SHP77 treated with DMSO at 0.1 percent for 48 hours (cell line): ENCODE measurements at places on chromosomes 12 and 14.

DNA sequence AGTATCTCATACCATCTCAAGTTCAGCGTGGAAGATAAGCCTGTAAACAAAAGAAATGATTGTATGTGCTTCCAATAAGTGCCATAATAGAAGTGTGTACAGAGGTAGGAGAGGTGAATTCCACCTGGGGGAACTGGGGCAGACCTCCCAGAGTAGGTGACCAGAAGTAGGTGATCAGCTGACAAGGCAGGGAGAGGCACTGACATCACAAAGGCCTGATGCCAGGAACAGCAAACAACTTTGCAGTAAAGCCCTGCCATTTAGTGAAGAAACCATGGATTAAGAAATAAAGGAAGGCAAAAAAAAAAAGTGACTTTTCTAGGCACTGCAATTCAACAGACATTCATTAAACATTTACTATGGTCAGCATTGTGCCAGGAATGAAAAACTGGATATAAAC is 31.1 kb downstream of the NR1H4 start:
- no peak for DNase-seq

- peak; percentile 40 for DNase-seq
Observed at GRCh38 chr12:28780096-28780495, 369.0 kb upstream of the FAR2 start.

GRCh38 chr12:76704693-76705092 is 59.2 kb upstream of the ZDHHC17 start:
- DNase-seq = no peak

DNA sequence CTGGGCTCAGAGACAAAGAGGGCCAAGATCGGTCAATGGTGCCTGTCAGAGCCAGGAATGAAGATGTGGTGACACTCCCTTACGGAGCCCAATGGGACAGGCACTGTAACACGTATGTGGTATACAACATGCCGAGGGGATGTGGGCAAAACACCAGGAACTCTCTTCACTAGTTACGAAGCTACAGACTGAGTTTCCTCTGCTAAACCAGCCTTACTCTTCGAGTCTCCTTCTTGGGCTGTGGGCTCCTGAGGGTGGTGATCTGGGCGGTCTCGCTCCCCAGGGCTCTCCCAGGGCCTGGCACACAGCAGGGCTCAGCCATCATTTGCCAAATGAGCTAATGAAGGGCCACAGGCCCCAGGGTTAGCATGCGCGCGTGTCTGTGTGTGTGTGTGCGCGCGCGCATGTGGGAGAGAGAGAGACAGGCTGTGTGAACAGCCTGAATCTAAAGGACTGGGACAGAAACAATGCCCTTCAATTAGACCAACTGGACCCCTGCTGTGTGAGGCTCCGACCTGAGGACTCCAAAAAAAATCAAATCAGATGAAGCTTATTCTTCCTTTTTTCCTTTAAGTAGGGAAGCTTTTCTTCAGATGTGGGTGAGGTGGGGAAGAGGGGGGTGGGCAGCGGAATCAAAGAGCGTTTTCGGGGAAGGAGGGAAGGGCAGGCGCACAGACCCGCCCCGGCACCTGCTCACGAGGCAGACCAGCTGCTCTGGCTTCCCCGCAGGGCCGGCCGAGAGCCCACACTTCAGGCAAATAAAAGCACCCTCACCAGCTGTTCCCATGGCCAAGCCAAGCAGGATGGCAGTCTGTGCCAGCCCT is 42.5 kb downstream of the CCDC88C start:
- peak; percentile 82 for DNase-seq

DNA sequence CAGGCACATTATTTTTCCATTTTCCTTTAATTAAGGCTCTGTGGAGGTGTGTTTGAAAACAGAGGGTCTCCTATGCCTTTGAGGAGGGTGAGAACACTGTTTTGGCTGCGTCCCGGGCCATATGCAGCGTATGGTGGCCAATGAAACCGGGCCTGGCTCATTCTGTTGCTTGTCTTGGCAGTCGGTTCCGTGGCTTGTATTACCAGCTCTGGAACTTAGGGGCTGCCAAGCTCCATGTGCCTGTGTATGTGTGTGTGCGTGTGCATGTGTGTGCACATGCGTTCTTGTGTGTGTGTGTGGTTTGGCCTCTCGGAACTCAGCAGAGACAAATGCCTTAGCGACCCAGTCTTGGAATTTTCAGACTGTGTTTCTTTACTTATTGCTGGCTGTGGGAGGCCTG is 2.7 kb downstream of the JDP2 start:
- DNase-seq = no peak

GRCh38 chr14:72894623-72895378 is 900 bp upstream of the DPF3 start:
- no peak for DNase-seq

DNA sequence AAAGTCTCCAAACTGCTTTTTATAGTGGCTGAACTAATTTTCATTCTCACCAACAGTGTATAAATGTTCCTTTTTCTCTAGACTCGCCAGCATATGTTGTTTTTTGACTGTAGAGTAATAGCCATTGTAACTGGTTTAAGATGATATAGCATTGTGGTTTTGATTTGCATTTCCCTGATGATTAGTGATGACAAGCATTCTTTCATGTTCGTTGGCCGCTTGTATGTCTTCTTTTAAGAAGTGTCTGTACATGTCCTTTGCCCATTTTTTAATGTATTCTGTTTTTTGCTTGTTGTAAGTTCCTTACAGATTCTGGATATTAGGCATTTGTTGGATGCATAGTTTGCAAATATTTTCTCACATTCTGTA is 404.9 kb downstream of the FLRT2 start:
- DNase-seq = no peak

DNA sequence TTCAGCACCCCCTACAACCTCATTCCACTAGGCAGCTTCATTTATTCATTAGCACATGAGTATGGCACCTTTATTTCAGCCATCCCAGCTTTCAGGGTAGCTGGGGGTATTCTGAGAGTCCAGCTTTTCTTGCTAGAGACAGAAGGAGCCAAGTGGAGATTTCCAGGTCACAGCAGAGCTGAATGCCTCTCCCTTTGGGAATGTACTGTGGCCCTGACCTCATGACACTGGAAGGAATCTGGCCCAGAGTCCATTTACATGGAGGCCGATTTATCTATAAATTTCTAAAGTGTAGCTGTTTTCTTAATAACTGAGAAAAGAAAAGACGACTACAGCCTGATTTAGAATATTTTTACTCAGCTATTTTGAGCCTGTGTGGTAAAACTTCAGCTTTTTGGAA is 47.2 kb upstream of the JDP2 start:
- no peak for DNase-seq

- DNase-seq = no peak
Observed at GRCh38 chr12:62998454-62998853, 63.5 kb upstream of the PPM1H start.

- DNase-seq = no peak
Observed at GRCh38 chr14:36981832-36982529, 190.4 kb downstream of the SLC25A21 start.

DNA sequence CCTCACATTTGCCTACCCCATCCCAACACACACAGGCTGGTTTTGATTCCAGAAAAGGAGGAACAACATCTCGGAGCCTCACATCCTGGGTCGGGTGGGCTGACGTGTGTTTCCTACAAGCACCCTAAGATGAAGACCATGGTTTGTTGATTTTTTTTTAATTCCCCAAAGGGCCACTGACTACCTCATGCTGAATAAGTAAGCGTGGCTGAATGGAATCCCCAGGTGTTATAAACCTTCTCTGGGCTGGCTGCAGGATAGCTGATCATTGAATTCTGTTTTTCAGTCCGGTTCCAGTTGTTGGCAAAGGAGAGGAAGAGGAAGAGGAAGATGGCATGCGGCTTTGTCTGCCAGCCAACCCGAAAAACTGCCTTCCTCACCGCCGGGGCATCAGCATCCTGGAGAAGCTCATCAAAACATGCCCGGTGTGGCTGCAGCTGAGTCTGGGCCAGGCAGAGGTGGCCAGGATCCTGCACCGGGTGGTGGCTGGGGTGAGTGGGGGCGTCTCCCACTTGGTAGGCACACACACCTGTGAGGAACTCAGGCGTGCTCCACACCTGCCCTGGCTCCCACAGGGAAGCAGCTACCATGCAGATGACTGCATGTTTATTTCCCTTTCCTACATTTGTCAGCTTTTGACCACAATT is 42.0 kb downstream of the RIN3 start:
- no peak for DNase-seq

DNA sequence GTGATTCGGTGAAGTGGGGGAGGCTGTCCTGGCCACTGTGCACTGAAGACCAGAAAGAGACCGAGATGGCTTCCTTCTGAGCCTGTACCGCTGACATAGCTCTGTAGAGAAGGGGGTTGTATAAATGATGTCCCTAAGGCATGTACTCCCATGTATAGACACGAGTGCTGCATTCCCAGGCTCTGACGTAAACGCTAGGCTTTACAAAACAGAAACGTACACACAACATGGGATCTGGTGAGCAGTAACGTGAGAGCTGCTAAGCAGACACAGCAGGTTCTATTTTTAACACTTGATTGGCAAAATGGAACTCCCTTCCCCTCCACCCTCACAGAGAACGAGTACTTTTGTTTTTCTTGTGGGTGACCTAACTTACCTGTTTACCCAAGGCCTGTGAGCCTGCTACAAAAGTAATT is 35.9 kb downstream of the ACADS start:
- DNase-seq = no peak

DNA sequence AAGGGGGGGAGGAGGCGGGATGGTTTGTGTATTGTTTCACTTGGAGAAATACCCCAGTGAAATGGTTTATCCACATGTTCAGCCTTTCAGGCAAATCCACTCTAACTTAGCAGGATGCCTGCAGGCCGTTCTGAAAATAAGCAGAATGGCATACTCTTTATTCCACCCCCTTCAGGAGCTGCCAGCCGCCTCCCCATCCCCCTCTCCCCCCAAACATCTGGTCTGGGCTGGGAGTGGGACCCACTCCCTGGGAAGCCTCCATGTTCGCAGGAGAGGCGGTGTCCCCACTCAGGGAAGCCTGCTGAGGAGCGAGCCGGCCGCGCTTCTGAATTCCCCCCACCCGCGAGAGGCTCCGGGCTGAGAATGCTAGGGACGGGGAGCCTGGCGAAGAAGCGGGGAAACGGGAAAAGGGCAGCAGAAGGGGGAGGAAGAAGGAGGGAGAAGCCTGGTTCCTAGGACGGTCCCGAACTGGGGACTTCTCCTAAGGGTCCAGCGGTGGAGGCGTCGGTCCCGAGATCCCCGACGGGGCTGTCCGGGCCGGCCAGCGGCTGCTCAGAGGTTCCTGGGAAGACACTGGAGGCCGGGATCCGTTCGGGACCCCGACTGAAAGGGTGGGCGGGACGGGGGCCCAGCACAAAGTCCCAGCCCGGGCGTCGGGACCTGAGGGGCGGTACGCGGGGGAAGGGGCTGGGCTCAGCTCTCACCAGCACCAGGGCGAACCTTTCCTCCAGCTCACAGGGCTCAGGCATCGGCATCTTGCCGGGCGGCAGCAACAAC is 666 bp downstream of the FMNL3 start:
- DNase-seq = no peak

DNA sequence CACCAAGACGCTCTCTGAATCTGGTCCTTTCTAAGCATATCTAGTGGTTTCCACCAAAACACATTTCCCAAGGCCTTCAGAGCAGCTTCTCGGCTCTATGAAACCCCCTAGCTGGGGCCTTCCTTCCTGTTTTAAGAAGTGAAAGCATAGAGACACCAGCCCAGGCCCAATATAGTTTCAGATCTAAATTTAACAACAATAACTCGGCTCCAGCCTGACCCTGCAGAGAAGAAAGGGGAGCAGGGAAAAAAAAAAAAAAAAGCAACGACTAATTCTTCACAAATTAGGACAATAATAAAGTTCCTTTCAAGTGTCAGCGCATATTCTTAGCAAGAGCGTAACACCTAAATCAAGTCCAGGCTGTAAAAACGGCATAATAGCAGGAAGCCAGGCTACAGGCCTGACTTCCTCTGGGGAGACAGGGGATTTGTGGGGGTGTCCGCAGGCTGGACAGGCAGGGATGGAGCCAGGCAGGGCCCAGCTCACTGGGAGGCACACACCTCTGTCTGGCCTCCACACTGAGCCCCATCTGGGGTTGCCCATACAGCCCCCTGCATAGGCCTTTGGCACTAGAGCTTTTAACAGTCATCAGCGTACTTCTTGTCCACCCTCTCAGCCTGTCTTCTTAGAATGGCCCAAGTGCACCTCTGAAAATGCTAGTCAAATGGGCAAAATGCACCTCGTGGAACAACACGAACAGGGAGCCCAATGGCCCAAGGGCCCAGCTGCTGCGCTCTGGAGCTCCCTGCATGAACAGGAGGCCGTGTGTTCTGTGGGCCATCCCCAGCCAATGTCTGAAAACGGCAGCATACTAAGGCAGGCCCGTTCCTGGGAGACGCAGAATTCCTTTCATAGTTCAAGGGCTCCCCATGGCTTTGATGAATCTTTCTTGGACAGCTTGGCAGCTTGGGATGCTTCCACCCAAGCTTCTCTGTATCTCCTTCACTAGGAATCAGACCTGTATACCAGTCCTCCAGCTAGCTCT is 772.9 kb downstream of the MED13L start:
- DNase-seq = no peak

GRCh38 chr12:2017546-2018337 is 13.5 kb upstream of the DCP1B start:
- DNase-seq = no peak

GRCh38 chr14:20614038-20614840 is 23.1 kb upstream of the RNASE12 start:
- peak; percentile 80 for DNase-seq

GRCh38 chr12:56431850-56432249 is 17.4 kb downstream of the TIMELESS start:
- DNase-seq = no peak

DNA sequence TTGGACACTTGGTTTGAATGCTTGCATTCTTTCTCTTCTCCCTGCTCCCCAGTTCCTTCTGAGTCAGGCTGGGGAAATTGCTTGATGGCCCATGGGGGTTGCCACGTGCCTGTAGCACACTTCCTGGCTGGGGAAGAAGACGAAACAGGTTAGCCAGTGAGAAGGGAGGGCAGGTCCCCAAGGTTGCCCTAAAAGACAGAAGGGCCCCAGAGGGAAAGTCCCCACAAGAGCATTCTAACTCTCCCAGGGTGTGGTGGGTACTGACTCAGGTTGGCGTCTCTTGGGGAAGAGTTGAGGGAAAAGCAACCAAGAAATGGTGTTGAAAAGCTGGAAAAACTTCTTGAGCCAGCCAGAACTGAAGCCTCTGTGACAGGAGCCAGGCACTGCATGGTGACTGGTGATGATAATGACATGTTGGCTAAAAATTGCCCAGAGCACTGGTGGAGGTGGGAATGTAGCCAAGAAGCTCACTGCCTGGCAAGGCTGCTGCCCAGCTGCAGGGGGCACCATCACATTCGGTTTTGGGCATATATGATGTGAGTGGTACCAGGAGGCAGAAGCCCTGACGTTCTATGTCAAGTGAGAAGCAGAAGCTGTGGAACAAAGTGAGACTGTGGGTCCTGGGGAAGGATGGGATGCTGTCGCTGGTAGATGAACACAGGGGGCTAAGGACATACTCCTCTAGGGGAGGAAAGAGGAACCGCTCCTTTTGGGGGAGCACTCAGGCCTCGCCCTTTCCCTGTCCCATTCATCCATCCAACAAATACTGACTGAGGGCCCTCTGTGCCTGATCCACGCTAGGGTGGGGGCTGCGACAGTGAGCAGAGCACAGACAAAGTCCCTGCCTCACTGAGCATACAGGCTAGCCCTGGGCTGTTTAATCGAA is 8.1 kb upstream of the RABGGTA start:
- no peak for DNase-seq

GRCh38 chr12:4540638-4541037 is 1.9 kb downstream of the RAD51AP1 start:
- DNase-seq = no peak

GRCh38 chr12:1972260-1972659 is 32.0 kb downstream of the DCP1B start:
- DNase-seq = no peak

- no peak for DNase-seq
Observed at GRCh38 chr14:65263177-65263788, 149.2 kb upstream of the FUT8 start.
